Cortex of kidney (tissue), 1 donor: ENCODE measurements at places on chromosomes 5 and 9.

GRCh38 chr9:72006501-72006900 lies 53.9 kb downstream of the C9orf57 start:
- no peak for DNase-seq

- DNase-seq: no peak
Measured at GRCh38 chr9:34380034-34380510, 3.4 kb upstream of the MYORG start.

DNA sequence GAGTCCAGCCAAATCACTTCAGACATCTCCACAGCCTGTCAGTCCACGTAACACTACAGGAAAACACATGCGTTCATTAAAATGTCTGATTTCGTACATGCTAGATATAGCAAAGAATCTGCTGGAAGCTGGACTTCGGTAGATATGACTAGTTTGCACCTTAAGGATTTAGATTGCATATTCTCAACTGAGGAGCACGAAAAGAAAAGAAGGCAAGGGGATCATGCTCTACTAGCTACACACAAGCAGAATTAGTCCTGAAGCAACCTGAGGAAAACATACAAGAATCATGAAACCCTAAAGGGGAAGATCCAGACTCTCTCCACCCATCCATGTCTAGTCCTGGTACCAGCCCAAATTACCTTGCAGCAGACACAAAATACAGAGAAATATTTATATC lies 36.1 kb upstream of the SSBP2 start:
- no peak for DNase-seq

GRCh38 chr5:39448506-39449128 lies 23.8 kb upstream of the DAB2 start:
- DNase-seq: no peak

- DNase-seq: no peak
Measured at GRCh38 chr9:113492343-113493202, 29.0 kb downstream of the RGS3 start.

DNA sequence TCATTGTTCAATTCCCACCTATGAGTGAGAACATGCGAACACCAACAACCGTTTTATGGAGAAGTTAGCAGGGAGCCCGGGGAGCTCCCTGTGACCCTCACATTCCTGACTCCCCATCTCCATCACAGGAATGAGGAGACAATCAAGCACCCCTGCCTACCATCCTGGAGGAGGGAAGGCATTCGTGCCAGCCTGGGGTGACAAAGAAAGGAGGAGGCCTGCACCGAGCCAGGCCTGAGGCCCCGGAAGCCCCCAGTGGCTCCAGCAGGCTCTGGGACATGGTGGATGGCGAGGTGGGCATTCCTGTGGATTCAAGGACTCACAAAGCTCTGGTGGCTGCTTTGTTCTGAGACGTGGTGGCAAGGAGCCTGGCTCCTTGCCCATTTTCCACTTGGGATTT lies 36.5 kb upstream of the UGT3A1 start:
- no peak for DNase-seq

- no peak for DNase-seq
Measured at GRCh38 chr5:40385544-40385943, 294.2 kb upstream of the PTGER4 start.

GRCh38 chr5:148808864-148809642 lies 17.4 kb upstream of the ADRB2 start:
- DNase-seq: no peak

DNA sequence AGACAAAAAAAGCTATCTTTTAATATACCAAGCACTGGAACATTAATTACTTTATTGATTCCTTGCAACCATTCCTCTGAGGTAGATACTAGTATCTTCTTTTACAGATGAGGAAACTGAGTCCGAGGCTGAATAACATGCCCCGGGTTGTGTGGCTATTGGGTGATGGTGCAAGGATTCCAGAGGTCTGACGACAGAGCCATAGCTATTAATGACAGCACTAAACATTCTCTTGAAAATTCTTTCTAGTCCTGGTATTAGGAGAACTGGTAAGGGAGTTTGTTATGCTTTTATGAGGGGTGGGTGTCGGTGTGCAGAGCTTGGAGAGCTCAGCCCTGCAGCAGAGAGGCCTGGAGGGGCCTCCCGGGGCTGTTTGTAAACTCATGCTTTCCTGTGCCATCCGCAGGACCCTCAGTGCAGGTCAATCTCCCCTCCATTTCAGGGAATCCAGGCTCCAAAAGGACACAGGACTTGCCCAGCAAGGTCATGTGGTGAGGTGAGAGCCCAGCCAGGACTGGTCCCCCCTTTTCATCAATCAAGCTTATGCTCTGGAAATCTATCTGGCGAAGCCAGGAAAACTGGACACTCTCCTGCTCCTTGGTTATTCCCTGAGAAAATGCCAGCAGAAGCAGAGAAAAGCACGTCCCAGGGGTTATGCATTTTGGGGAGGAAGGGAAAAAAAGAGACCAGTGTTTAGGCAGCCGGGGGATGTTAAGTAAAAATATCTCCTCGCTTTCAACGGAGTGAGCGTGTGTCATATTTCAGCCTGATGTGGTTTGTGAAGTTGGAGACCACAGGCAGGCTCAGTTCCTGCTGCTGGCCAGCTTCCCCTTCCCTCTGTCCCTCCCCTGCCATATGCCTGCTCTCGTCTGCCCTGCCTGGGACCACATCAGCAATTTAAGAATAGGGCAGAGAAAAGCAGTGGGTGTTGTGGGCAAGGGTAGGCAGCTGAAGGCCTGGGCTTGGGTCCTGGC lies 3.7 kb downstream of the GSN start:
- no peak for DNase-seq

DNA sequence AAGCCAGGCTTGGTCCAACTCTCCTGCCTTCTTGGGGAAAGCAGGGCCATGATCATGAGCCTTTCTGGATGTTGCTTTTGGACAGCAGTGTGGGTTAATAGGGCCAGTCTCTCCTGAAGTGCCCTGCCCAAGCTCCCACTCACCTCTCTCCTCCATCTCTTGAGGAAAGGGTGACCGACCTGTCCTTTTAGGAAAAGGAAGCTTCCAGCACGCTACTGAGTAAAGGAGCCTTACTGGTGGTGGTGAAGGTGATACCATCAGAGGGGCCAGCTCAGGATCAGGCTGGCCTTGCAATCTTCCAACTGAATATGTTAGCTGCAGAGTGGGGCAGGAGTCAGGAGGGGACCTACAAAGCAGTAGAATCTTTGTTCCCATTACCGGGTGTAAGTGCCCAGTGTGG lies 2.2 kb upstream of the RGS3 start:
- DNase-seq: no peak

DNA sequence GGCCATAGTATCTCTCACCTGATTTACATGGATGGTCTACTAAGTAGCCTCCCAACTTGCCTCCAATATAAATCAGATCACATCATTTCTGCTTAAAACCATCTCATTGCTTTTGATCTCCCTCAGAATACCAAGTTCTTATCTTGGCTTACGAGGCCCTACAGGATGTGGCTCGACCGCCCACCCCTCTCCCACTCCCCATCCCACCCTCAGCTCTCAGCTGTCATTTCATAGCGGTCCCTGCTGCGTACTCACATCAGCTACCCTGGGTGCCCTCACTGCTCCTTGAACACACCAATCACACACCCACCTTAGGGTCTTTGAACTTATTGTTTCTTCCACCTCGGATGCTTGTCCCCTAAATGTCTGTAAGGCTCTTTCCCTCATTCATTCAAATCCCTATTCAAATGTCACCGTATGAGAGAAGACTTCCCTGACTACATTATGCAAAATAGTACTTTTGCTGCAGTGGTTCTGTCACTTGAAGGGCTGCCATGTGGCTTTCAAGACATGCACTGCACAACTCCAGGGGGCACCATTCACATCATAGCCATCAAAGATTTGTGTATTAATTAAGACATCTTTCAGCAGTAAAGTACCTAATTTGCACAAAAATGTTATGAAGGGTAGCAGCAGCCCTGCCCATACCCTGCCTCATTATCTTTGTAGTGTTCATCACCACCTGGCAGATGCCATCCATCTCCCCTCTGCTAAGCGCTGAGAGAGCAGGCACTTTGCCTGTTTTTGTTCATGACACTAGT lies 171.1 kb downstream of the ENC1 start:
- DNase-seq: no peak

- DNase-seq: no peak
Measured at GRCh38 chr5:10301842-10302610, 5.7 kb downstream of the CMBL start.

- DNase-seq: no peak
Measured at GRCh38 chr9:128214571-128215490, 11.7 kb downstream of the DNM1 start.

- no peak for DNase-seq
Measured at GRCh38 chr5:78905084-78905938, 79.8 kb downstream of the ARSB start.

GRCh38 chr9:18536554-18536953 lies 62.6 kb downstream of the ADAMTSL1 start:
- no peak for DNase-seq

GRCh38 chr5:180815293-180815917 lies 12.8 kb upstream of the MGAT1 start:
- DNase-seq: no peak

DNA sequence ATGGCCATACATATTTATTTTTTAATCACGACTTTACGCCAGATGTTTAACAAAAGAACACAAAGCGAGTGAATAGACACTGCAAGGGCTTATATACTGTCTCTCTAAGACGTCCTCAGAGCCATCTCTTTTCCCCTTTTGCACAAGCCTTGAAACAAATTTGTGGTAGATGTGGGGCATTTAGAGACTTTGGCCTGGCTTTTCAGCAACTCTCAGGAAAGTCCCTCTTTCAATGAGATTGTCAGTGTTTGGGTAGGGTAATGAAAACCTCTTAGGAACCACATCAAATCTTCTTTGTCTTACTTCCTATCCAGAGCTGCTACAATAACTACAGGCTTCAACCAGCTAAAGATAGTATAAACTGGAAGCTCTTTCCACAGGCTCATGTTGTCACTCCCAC lies 380.0 kb downstream of the ANXA1 start:
- no peak for DNase-seq

DNA sequence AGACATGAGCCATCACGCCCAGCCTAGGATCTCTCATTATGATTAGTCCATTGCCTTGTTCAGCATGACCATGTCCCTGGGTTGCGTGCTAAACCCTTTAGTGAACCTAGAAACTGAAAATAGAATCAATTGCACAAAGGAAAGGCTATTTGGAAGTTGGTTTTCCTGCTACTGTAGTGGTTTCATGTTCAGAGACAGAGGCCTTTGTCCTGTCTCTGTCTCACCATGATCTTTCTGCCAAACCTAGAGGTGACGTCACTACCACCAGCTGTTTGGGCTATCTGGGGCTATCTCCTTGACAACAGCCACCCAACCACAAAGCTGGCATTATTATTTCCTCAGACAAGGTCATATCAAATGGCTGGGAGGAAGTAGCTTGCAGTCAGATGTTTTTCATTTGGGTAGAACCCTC lies 4.0 kb upstream of the CDK5RAP2 start:
- DNase-seq: no peak

GRCh38 chr9:83701769-83702168 lies 6.0 kb downstream of the UBQLN1 start:
- no peak for DNase-seq

DNA sequence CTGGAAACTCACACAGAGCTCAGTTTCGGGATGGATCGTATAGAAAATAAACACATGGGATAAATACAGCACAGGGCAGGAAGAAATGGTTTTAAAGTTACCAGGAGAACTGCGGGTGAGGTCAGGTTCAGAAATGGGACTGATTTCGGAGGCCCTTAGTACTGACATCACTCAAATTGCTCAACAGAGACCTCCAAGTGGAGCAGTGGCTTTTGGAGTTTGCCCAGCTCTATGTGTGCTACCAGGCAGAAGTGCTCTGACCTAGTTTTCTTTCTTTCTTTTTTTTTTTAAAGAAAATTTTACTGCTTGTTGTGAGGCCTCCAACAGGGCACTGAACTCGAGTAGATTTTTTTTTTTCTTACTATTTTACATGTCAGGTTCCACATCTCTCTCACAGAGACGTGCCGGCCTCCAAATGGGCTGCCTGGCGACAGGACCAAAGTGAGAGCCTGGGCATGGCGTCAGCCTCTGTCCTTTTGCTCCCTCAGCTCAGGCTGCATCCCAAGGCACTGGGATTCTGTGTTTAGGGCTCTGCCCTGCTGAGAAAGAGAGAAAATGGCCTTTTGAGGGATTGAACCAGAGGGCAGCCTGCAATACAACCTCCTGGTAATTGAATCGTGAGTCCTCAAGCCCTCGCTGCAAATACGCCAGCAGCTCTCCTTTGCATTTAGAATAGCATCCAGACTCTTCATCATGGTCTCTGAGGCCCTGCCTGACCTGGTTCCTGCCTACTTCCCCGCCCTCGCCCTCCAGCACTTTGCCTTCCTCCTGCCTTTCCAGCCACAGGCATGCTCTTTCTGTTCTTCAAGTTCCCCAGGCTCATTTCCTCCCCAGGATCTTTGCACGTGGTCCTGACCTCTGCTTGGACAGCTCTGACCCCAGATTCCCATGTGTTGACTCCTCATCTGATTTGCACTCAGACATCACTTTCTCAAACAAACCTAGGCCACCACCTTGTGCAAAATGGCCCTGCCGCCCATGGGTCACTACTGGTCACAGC lies 173.5 kb downstream of the FGF1 start:
- no peak for DNase-seq

GRCh38 chr5:81214848-81215247 lies 18.3 kb upstream of the CKMT2 start:
- DNase-seq: no peak

DNA sequence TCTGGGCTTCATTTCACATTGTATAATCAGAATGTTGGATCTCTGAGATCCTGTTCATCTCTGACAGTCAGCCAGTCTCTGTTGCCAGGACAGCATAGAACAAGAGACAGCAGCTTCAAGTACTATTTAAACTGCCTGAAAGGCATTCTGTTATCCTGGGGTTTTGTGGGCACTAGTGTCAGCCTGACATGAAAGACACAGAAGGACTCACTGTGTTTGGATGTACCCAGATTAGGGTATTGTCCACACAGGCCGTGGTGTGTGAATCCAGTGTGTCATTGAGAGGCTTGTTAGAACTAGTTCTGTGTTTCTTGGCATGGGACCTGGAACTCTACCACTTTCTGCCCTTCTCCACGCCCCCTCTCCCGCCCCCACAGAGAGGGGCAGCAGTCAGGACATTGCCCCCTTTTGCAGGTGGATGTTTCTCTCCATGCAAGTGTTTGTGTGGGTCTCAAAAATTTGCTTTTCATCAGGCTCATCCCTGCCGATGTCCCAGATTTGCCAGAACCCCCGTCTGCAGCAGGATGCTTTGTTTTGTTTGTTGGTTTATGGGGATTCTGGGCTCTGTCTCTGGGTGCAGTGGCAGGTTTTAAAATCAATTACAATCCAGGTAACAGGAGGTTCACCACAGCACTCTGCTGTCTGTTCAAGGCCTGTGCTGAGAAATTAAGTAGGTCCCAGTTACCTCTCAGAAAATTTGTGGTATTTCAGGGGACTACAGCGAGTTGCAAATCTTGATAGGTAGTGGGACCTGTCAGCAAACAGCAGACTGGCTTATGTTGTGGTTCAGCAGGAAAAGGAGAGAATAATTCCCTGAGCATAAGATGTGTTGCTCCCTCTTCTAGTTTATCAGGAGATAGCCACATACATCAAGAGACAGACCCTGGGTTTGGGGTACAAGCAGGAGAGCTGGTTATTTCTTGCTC lies 144.6 kb downstream of the DOCK2 start:
- no peak for DNase-seq

GRCh38 chr5:98700730-98701129 lies 72.7 kb upstream of the RGMB start:
- no peak for DNase-seq

- no peak for DNase-seq
Measured at GRCh38 chr5:96548905-96549304, 113.3 kb upstream of the CAST start.
